HCT116 (cell line): ENCODE measurements at places on chromosomes 16 and 17.

- no peak for DNase-seq
Observed at GRCh38 chr17:37888881-37889280, 35.3 kb upstream of the TBC1D3K start.

GRCh38 chr17:44110011-44110686 is 13.3 kb downstream of the HDAC5 start:
- DNase-seq = no peak

DNA sequence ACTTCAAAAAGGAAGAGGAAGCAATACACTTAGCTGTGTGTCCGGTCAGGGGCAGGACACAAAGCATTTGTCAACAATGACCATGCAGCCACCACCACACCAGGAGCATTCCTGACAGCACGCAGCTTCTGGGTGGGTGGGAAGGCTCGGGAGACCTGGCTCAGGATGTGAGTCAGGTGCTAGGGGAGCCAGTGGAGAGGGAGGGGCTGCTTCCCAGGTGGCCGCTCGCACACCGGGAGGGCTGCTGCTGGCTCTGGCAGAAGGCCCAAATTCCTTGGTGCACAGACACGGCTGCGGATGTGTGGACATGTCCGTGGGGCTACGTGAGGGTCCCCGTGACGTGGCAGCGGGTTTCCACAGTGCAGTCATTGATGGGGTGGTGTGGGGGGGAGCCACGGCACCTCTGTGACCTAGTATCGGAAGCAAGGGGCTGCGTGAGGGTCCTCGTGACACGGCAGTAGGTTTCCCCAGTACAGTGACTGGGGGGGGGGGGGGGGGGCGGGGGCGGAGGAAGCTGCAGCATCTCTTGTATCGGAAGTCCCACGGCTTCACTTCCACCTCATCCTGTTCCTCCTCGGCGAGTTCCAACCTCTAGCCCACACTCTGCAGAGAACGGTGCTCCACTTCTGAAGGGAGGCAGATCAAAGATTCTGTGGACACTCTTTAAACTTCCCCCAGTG is 112.8 kb downstream of the ZNF778 start:
- DNase-seq = peak; percentile 92

GRCh38 chr16:85757341-85757822 is 6.5 kb upstream of the C16orf74 start:
- DNase-seq = no peak

DNA sequence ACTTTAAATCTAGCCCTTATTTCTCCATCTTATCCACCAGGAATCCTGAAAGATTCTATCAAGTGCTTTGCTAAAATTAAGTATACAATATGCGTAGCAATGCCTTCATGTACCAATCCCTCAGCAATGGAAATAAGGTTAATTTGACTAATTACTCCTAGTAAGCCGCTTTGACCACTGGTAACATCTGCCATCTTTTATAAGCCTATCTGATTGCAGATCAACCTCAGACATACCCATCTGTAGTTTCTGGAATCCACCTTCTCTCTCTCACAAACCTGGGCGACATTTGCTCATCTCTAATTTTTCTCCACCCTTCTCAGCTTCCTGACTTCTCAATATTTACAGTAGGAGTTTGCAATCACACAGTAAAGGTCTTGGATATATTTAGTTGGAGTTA is 138.8 kb upstream of the CRHR1 start:
- no peak for DNase-seq

DNA sequence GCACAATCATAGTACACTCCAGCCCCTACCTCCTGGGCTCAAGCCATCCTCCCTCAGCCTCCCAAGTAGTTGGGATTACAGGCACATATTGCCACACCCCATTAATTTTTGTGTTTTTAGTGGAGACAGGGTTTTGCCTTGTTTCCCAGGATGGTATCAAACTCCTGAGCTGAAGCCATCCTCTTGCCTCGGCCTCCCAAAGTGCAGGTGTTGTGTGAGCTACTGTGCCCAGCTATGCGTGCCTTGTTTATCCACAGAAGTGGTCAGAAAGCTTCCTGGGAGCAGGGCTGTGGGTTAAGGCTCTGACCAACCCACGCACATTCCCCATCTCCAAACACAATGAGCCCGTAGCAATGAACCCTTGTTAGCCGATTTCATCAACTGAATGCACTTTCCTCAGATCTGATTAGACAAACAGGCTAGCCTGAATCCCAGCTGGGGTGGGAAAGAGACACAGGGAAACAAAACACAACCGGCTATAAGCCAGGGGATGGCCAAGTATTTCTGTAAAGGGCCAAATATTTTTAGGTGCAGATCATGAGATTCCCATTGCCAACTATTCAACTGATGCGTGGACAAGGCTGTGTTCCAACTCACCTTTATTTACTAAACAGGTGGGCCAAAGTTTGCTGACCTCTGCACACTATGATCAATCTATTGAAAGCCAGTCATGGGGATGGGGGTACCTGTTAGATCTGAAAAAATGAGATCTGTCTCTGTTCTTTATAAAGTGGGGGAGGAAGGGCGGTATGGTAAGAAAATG is 193.6 kb downstream of the CPPED1 start:
- no peak for DNase-seq

DNA sequence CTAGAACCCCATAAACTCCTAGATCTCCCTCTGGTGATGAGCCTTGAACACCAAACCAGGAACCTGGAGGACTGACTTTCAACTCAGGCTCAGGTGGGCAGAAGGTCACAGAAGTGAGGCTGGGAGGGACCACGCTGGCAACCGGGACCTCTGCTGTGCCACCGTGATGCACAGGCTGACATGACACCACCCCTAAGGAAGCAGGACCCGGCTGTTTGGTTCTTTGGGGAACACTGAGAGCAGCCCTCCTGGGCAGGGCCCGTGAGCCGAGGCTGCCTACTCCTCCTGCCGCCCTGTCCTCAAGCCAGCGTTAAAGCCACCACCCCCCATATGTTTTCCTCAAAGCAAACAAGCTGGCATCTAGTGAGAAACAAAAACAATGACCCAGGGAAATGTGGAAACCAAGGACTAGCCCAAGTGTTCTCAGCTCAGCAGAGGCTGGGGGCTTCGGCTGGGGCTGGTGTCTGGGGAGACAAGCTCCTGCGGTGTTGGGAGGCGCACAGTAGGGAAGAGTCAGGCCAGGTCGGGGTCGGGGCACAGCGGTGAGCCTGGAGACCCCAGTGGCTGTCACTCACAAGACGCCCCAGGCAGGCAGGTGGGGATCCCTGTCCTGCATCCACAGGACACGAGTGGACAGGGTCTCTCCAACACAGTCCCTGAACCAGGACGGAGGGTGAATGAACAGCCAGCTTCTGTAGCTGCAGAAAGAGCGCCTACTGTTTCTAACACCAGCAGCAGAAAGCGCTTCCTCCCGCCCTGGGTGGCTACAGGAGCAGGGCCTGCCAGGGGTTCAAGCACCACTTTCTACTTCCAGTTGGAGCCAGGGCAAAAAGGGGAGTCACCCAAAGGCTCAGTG is 1.7 kb downstream of the SMIM5 start:
- DNase-seq = no peak

- no peak for DNase-seq
Observed at GRCh38 chr17:78680436-78680835, 101.6 kb downstream of the CYTH1 start.

- DNase-seq = no peak
Observed at GRCh38 chr16:2237102-2237482, 848 bp downstream of the DNASE1L2 start.

GRCh38 chr16:6192532-6192931 is 1094.9 kb upstream of the EEF2KMT start:
- no peak for DNase-seq

DNA sequence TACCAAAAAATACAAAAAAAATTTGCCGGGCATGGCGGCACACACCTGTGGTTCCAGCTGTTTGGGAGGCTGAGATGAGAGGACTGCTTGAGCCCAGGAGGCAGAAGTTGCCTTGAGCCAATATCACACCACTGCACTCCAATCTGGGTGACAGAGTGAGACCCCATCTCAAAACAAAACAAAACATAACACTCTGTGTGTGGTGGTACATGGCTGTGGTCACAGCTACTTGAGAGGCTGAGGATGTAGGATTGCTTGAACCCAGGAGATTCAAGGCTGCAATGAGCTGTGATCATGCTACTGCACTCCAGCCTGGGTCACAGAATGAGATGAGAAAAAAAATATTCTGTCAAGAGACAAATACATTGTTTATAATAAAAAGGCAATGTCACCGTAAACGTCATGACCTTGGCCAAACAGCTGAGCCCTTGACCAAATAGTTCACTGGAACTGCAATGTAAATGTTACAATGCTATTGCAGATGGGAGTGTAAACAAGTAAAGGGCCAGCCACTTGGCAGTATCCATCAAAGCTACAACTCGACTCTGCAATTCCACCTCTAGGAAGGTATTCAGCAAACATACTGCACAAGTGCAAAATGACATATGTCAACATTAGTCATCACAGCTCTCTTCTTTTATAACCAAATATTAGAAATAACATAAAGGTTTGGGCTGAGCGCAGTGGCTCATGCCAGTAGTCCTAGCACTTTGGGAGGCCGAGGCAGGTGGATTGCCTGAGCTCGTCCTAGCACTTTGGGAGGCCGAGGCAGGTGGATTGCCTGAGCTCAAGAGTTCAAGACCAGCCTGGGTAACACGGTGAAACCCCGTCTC is 16.9 kb downstream of the EARS2 start:
- DNase-seq = no peak

DNA sequence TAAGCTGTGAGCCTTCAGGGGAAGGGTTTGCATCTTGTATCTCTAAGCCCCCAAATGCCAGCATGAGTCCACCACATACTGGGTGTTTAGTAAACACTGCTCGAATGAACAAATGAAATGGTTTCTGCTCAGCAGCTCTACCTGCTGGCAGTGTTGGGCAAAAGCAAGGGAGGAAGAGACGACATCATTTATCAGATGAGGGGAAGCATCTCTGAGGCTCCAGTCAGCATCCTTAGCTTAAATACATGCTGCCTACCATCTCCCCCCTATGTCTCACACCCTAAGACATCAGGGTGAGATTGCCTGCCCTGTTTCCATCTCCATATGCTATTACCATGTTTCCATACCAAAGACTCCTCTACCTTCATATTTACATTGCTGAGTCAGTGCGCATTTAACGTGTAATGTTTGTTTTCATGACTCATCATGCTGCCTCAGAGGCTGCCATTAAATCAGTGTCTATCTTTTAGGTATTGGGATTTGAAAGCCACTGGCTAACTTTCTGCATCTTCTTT is 379.8 kb downstream of the UTP18 start:
- DNase-seq = peak; percentile 22

DNA sequence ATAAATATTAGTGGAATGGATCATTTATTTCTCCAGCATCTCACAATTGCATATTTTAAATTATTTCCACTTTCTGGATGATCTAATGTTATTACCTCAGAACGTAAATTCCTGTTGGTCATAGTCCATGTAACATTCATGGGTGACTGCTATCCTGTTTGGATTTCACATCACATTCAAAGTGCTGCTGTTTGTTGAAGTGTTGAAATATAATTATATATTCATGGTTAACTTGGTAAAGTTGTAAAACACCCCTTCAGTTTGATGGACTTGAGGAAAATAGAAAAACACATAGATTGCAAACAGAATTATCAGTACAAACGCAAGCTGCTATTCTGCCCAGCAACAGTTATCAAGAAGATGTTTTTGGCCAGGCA is 59.6 kb downstream of the TANGO6 start:
- DNase-seq = no peak

GRCh38 chr17:7019839-7020519 is 2.9 kb upstream of the BCL6B start:
- DNase-seq = no peak

DNA sequence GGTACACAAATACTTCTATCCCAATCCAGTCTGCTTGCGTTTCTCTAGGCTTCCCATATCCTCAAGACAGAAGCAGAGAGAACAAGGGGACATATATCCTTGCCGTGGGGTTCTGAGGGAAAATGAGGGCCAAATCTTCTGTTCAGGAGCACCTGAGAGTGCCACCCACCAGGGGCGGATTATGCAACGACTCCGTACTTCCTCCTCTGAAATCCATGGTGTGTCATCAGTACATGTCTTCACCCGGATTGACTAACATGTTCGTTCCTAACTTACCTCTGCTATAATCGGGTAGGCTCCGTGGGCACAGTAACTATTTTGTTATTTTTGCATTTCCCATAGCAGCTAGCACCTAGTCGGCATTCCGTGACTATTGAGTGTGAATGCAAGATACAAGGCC is 7.8 kb upstream of the ZNF200 start:
- no peak for DNase-seq

GRCh38 chr17:83190601-83191387 is 111.4 kb downstream of the METRNL start:
- no peak for DNase-seq

GRCh38 chr16:28863929-28864793 is 518 bp downstream of the SH2B1 start:
- no peak for DNase-seq

GRCh38 chr17:36755586-36755985 is 154.2 kb downstream of the MRM1 start:
- peak; percentile 57 for DNase-seq

DNA sequence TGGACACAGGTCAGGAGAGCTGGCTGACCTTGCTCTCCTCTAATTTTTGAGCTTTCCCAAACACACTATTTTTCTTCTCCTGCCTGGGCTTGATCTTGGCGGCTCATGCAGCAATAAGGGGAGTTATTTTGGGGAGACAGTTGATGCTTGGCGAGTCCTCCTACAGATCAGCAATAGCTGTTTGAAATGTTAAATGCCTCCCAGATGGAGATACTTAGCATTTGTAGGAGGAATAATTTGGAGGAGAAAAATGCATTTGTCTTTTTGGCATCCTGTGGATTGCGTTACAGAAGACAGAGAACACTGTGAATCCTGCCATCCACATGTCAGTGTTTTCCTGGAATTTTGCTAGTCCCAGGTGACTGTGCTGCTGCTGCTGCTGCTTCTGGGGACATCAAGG is 328.0 kb upstream of the XYLT1 start:
- DNase-seq = no peak

DNA sequence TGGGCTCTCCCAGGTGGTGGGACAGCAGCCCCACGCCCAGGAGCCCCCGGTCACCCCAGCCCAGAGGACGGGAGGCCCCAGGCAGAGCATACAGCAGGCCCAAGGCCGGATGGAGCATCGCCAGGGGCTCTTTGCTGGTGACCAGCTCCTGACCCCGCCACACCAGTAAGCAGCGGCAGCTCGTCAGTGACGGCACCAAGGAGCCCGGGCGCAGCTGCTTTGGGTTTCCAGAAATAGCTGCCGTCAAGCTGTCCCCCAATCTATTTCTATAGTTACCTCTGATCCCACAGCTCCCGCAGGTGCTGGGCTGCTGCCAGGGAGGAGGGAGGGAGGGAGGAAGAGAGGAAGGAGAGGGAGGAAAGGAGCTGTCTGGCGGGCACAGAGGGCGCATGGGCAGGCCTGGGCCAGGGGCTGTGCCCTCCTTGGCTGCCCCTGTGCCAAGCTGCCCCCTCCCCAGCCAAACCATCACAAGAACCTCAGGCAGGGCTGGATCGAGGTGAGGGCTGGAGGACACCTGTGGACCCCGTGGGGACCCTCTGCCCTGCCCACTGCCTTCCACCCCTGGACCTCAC is 10.8 kb upstream of the RASD1 start:
- no peak for DNase-seq
